ENCODE measurements at places on chromosomes 12 and 14. TPM values are rescaled to one million over a fixed set of nuclear protein-coding genes. Genes with fewer than 3 reads are reported as not detected.
A peak's percentile ranks its signal among the peaks of the same experiment; 100 is the strongest.

GRCh38 chr14:102907980-102908730 is 14.3 kb upstream of the AMN start:
- DNase-seq, result peak; percentile 41

DNA sequence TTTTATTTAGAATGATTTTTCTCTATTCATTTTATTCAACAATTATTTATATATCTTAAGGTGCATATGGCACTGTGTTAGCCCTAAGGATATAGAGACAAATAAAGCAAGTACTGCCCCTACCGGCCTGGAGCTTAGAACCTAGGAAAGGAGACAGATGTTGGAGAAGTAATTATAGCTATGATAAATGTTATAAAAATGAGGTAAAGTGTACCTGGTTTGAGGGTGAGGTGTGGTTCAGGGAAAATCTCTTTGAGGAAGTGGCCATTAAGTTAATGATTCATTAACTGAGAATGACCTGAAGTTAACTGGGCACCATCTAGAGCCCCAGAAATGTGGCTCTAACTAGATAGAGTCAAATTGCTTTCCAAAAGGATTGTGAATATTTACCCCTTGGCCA is 31.9 kb downstream of the CDKL1 start:
- DNase-seq, result no peak

GRCh38 chr14:103348154-103348553 is 14.1 kb downstream of the EIF5 start:
- no peak for DNase-seq

The TAS2R42 gene
- total RNA-seq, result not detected

GRCh38 chr14:97074456-97074855 is 277.3 kb downstream of the VRK1 start:
- no peak for DNase-seq

DNA sequence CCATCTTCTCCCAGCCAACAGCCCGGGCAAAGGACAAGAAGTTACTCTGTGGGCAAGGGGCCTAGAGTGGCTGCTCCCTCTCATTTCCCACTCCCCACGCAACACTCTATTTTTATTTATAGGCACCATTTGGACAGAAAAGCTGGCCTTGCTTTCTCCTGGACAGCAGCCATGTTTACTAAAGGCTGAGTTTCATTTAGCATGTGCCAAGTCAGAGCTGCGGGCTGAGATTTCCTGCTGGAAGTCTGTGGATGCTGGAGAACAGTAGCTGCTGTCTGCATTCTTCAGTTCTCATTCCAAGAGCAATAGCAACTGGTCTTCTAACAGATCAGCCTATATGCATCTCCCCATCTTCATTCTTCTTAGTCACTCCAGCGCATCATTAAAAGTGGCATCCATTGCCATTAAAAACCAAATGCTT is 8.3 kb downstream of the COL2A1 start:
- no peak for DNase-seq

All from Right ventricle myocardium superior (tissue), 1 donor.